ENCODE measurements at places on chromosomes 6 and 20.

DNA sequence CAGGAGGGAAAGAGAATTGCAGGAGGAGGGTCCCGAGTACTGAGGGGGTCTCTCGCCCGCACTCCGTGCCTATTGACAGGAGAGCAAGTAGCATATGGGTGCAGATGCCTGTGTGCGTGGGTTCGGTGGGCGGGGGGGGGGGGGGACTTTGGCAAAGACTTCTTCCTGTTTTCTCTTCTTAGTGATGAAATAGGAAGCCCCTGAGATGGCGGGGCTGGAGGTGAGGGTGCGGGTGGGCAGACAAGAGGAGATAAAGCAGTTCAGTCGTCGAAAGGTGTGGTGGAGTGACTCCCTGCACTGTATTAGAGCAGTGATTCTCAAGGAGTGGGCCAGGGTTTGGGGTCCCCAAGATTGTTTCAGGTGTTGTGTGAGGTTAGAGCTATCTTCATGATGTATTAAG, 3.7 kb downstream of the NAA20 start:
- no peak for DNase-seq

- DNase-seq: no peak
Observed at GRCh38 chr6:81834141-81834681, 81.7 kb upstream of the TENT5A start.

- no peak for DNase-seq
Observed at GRCh38 chr6:37359039-37359438, 5.3 kb downstream of the RNF8 start.

GRCh38 chr6:36280467-36280866, 10.6 kb downstream of the PNPLA1 start:
- DNase-seq: peak; percentile 28

- DNase-seq: no peak
Observed at GRCh38 chr20:19113343-19113930, 99.0 kb upstream of the SLC24A3 start.

DNA sequence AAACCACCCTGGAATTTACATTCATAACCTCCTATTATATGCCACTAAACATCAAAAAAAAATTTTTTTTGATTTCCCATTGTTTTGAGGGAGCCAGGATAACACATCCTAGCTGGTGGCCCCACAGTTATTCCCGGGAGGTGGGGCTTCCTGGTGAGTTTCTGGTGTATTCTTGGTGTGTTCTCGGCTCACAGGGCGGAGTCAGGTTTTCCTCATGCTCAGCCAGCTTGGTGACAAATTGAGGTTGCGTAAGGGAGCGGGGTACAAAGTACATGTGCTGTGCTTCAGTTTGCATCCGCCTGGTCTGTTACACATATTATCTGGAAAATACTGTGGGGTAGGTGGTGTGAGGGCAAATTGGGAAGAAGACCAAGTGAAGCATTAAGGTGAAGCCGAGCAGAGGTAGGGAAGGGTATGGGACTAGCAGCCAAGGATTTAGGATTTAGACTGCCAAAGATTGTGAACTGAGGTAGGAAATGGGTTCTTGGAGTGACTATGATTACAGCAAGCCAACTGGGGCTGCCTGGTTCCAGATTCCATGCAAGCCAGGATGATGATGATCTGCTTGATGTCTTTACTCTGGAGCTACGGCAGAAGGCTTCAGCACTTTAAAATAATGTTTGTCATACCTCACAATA, 46.2 kb upstream of the EEF1A1 start:
- peak; percentile 89 for DNase-seq

DNA sequence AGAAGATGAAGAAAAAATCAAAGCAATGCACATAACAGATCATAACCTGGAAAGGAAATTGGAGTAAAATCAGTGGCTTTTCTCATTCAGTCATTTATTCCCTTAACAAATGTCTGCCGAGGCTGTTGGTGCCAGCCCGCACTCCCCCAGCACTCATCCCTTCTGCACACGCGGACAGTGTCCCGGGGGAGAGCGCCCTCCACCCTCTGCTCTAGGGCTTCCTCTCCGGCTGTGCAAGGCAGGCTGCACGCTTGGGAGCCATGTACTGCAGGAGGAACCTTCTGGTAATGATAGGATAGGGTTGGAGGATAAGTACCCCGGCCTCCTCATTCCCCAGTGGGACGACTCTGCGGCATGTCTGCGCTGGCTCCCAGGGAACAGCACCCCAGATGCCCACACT, 134.5 kb downstream of the PAX1 start:
- DNase-seq: no peak

GRCh38 chr6:64930681-64931080, 776.3 kb downstream of the EYS start:
- no peak for DNase-seq
